Natural killer cell treated with Interleukin-12 subunit alpha and Interleukin-12 subunit beta and Interleukin-15 and Interleukin-18, amount 100 ng/mL, for 72 hours (primary cell): ENCODE measurements at places on chromosomes 12 and 14. TPM values are rescaled to one million over a fixed set of nuclear protein-coding genes. Genes with fewer than 3 reads are reported as not detected.

- peaks cover 11% of the 10 kb centered on the region for H3K36me3 ChIP-seq
- no peaks in the 10 kb centered on the region for H3K4me1 ChIP-seq
- H3K4me3 ChIP-seq: no peak overlapping the region
- H3K27me3 ChIP-seq: no peaks in the 10 kb centered on the region
These were observed 86.5 kb upstream of the ZFP36L1 start for GRCh38 chr14:68879321-68879781.

OAS1 gene
- 4.7 TPM for total RNA-seq

ASB2 gene
- total RNA-seq: 12.3 TPM

GRCh38 chr12:101794574-101794973 lies 36.2 kb downstream of the GNPTAB start:
- no peaks in the 10 kb centered on the region for H3K27me3 ChIP-seq
- H3K27ac ChIP-seq: peak overlapping the region; percentile 87
- DNase-seq: no peak
- H3K4me1 ChIP-seq: peaks cover 80% of the 10 kb centered on the region

DNA sequence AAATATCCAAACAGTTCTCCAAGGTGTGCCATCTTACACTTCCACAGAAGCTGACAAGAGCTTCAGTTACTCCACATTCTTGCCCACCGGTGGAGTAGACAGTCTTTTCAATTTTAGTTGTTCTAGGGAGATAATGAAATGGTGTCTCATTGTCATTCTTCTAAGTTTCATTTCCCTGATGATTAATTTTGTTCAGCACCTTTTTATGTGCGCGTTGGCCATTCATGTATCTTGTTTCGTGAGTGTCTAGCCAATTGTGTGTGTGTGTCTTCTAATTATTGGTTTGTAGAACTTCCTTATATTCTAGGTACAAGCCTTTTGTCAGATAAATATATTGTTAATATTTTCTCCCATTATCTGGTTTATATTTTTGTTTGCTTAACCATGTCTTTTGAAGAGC lies 63.1 kb downstream of the GLT1D1 start:
- no peaks in the 10 kb centered on the region for H3K27me3 ChIP-seq
- no peak overlapping the region for H3K27ac ChIP-seq
- no peak for DNase-seq
- H3K36me3 ChIP-seq: no peaks in the 10 kb centered on the region
- H3K4me3 ChIP-seq: peak overlapping the region; percentile 2

DNA sequence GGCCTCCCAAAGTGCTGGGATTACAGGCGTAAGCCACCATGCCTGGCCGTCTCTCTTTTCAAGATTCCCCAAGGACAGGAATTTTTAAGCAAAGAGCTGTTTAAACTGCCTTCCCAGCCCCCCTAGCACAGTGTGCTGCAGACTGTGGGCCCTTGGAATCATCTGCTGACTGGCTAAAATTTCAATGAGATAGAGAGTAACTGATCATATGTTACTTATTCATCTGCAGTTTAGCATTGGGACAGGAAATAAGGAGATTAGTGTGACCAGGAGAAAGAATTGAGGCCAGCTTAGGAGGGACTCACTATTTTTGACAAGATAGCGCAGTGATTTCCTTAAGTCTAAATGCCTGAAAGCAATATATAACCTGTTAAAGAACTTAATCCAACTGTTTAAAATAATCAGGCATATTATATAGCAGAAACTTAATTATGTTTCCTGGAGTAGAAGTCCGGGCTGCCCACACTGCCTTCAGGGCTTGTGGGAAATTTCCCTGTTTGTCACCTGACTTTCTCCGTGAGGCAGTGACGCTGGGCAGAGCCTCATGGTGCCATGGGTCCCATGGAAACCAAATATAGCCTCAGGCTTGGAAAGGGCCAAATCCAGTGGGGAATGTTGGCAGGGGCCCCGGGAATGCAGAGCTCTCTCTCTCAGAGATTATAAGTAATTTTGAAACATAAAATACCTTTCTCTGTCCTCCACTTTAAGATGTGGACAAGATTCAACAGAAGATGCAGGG lies 22.8 kb upstream of the CEBPE start:
- no peak overlapping the region for H3K4me3 ChIP-seq
- H3K4me1 ChIP-seq: no peaks in the 10 kb centered on the region
- H3K27me3 ChIP-seq: peaks cover 9% of the 10 kb centered on the region
- H3K27ac ChIP-seq: no peak overlapping the region

- no peak overlapping the region for H3K4me3 ChIP-seq
- DNase-seq: no peak
- H3K27me3 ChIP-seq: no peaks in the 10 kb centered on the region
- peaks cover 22% of the 10 kb centered on the region for H3K36me3 ChIP-seq
- H3K27ac ChIP-seq: peak overlapping the region; percentile 51
These were observed 13.2 kb upstream of the TIGAR start for GRCh38 chr12:4307593-4308333.

DNA sequence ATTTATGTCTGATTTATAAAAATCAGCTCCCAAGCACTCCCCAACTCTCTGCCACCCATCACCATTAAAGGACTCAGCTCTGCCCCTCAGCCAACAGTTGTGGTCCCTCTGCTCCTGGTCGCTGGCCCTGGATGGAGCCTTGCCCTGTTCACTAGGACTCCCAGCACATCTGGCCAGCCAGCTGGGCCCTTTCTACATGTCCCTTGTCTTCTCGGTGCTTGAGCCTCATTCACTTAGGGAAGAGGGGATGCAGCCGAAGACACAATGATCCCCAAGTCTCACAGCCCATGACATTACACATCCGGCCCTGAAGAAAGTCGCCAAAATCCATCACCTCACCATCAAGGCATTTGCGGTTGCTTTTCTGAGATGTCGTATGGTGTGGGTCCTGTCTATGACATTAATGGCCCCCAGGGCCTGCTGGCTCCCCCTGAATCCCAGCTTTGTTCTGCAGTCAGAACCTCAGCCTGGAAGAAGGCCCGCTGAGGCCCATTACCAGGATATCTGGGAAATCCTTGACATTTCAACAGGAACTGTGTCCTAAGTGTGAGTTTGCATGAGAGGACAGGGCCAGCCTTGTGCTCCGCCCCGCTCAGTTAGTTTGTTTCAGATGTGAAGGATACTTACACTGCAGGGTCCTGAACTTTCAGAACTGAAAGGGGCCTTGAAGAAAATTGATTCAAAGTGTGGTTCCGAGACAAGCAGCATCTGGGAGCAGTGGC lies 19.1 kb downstream of the TSPAN11 start:
- no peaks in the 10 kb centered on the region for H3K36me3 ChIP-seq
- no peak overlapping the region for H3K4me3 ChIP-seq
- H3K27me3 ChIP-seq: peaks cover 25% of the 10 kb centered on the region
- H3K4me1 ChIP-seq: no peaks in the 10 kb centered on the region

DNA sequence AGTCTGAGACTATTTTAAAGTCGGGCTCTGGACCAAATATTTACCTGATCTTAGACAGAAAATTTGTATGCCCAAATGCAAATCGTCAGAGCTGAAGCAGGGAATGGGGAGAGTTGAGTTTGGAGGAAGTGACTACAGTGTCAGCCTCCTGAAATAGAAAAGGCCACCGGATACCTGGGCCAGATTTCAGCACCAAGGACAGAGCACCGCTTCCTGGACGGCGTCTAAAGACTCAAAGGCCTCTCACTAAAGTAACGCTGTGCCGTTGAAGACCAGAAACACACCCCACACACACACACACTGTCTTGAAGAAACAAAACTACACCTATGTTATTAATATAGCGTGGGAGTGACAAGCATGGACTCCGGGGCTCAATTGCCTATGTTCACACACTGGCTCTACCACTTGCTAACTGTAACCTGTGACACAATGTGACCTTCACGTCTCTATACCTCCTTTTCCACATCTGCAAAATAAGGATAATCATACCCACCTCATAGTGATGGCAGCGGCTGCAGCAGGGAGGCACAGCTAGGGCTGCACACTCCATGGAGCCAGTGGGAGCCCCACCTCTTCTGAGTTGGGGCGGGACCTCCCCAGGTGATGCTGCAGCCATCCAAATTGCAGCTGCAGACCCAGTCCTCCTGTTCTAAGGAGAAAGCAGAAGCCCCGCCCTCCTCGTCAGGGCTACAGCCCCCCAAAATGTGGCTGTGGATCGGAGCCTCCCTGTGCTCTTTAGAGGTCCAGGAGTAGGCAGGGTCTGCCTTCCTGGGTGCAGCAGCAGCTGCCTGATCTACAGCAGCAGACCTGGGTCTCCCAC lies 35.6 kb downstream of the KRT76 start:
- H3K36me3 ChIP-seq: no peaks in the 10 kb centered on the region
- H3K27ac ChIP-seq: no peak overlapping the region
- no peaks in the 10 kb centered on the region for H3K4me1 ChIP-seq
- H3K27me3 ChIP-seq: peaks cover 29% of the 10 kb centered on the region
- peak; percentile 69 for DNase-seq

GRCh38 chr14:25095736-25096437 lies 45.9 kb upstream of the STXBP6 start:
- no peaks in the 10 kb centered on the region for H3K4me1 ChIP-seq
- DNase-seq: no peak
- H3K27ac ChIP-seq: no peak overlapping the region
- no peak overlapping the region for H3K4me3 ChIP-seq

DNA sequence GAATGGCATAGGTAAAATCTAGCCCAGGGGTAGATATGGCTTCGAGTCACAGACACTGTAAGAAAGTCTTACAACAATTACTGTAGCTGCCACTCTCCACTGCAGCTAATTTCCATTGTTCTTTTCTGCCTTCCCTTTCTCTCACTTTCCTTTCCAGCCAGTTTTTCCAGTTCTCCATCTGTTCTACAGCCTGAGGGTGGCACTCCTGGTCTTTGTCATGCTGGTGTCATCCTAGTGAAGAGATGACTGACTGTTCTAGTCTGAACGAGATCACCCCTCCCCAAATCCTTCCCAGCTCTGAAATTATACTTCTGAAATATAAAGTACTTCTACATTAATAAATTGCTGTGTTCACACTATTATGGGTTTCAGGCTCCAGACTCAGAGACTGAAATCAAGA lies 74.2 kb upstream of the CSRP2 start:
- no peak for DNase-seq
- peaks cover 10% of the 10 kb centered on the region for H3K27me3 ChIP-seq
- no peaks in the 10 kb centered on the region for H3K36me3 ChIP-seq
- H3K27ac ChIP-seq: no peak overlapping the region

DNA sequence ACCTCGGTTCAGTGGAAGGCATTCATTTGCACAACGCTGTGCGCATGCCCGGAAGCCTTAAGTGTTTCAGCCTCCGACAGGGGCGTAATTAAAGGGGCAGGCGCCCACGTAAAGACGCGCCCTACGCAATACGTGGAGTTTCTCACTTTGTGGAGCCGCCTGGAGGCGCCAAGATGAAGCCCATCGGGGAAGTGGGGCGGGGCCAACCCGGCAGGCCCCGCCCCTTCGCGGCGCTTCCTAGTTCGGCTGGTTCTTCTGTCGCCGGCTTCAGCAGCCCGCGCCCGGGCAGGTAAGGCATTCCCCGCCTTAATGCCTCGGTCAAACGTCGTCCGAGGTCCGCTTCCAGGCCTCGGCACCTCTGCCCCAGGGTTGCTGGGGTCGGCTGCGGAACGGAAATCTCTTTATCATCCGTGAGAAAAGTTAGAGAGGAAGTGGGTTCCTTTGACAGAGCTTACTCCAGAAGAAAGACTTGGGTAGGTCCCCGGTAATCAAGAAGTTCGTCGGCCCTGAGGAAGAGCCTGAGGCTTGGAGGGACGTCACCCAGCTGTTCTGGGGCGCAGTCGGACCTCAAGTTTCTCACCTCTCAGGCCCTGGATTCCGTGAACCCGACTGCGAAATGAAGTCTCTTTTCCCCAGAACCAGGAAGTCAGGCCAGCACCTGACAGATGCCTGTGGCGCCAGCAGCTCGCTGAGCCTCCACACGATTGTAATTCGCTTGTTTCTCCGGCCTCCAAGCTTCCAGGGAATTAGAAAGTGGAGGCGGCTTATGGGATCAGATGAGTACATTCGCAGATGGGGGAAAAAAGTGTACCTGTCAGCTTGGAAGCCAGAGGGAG lies at the start of the genes IRAK4 and PUS7L:
IRAK4 (plus strand) TSS at position 224 of the 836 bp plus-strand sequence. CDS start 9,161 bp downstream, outside the sequence.
PUS7L (minus strand) TSS at position 63 of the 836 bp plus-strand sequence. CDS start 3,545 bp downstream, outside the sequence.
- H3K36me3 ChIP-seq: peaks cover 29% of the 10 kb centered on the region
- H3K4me1 ChIP-seq: peaks cover 58% of the 10 kb centered on the region
- peak within 1 kb of the TSS; percentile 92 for H3K27ac ChIP-seq

- H3K27ac ChIP-seq: peak overlapping the region; percentile 96
- H3K4me1 ChIP-seq: peaks cover 58% of the 10 kb centered on the region
- H3K4me3 ChIP-seq: peak overlapping the region; percentile 100
These were observed 20.6 kb upstream of the CLEC2D start for GRCh38 chr12:9648701-9649531.

DNA sequence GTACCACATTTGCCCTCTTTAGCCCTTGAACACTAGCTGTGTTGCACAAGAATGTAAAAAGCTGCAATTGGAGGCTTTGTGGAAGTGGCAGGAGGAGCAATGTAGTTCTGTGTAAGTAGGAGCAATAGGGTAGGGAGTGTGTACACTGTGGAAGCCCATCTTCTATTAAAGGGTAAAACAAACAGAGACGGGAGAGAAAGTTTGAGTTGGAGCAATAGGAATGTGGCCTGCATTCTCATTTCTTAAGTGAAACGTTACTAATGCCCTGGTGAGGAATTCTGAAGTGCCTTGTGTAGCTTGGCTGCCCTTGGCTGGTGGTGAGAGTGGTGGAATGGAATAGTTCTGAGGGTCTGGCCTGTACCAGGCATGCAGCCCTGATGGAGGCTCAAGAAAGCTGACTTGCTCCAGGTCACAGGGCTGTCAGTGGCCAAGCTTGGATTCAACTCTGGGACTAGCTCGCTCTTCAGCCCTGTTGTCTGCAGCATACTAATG lies 38.8 kb upstream of the ATP23 start:
- no peaks in the 10 kb centered on the region for H3K36me3 ChIP-seq
- no peak overlapping the region for H3K27ac ChIP-seq
- no peak for DNase-seq
- no peak overlapping the region for H3K4me3 ChIP-seq

DNA sequence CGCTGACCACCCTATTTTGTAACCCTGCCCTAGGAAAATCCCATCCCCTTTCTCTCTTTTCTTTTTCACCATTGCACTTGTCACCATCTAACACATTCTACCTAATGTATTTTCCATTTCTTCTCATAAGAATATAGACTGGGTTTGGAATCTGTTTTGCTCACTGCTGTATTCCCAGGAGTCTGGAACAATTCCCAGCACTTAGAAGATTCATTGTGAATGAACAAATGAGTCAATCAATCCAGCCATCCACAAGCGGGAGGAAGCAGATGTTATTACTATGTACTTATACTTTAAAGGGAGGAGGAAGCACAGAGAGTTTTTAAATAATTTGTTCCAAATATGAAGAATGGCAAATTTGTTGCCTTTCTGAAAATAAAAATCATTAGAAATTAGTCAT lies 142.1 kb downstream of the KIF21A start:
- H3K27me3 ChIP-seq: no peaks in the 10 kb centered on the region
- H3K36me3 ChIP-seq: peaks cover 20% of the 10 kb centered on the region
- DNase-seq: no peak
- H3K27ac ChIP-seq: no peak overlapping the region
- H3K4me3 ChIP-seq: no peak overlapping the region

GPR65 gene
- total RNA-seq: 20.4 TPM

DNA sequence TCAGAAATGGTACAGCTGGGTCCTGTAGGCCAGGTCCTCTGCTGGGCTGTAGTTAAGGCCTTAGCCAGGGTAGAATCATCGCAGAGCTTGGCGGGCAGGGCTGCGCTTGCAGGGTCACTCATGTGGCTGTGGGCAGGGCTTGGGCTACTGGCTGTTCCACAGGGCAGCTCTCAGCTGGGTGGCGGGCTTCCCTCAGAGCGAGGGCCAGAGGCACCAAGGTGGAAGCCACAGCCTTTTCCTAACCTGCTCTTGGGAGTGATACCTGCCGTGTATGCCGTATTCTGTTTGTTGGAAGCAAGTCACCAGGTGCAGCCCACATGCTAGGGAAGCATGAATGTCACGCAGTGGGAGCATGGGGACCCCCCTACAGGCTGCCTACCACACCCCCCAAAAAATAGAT lies 69.8 kb upstream of the RIN3 start:
- H3K36me3 ChIP-seq: no peaks in the 10 kb centered on the region
- no peak overlapping the region for H3K27ac ChIP-seq
- peaks cover 7% of the 10 kb centered on the region for H3K27me3 ChIP-seq
- DNase-seq: no peak
- H3K4me3 ChIP-seq: no peak overlapping the region

LRTM2 gene
- not detected for total RNA-seq
